Natural killer cell treated with Interleukin-12 subunit alpha and Interleukin-12 subunit beta and Interleukin-15 and Interleukin-18, amount 100 ng/mL, for 72 hours (primary cell): ENCODE measurements at places on chromosomes 12 and 14. TPM values are rescaled to one million over a fixed set of nuclear protein-coding genes. Genes with fewer than 3 reads are reported as not detected.

TBX3 gene
- not detected for total RNA-seq

ARL6IP4 gene
- 146 TPM for total RNA-seq

HELB gene
- total RNA-seq = 30.7 TPM

CACNB3 gene
- total RNA-seq = 10.7 TPM

CREBL2 gene
- total RNA-seq = 15.5 TPM

GRCh38 chr12:42255221-42255865, 17.3 kb upstream of the YAF2 start:
- no peaks in the 10 kb centered on the region for H3K36me3 ChIP-seq
- no peak overlapping the region for H3K27ac ChIP-seq
- peaks cover 5% of the 10 kb centered on the region for H3K27me3 ChIP-seq

DNA sequence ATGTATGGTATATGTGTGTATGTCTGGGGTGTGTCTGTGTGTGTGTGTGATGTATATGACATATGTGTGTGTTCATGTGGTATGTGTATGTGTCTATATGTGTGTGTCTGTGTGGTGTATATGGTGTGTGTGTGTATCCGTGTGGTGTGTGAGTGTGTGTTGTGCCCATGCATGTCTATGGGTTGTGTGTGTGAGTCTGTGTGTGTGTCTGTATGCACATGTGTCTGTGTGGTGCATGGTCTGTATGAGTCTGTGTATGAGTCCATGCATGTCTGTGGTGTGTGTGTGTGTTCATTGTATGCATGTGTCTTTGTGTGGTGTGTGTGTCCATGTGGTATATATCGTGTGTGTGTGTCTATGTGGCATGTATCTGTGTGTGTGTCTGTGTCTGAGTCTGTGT, 168.1 kb upstream of the GSC start:
- H3K36me3 ChIP-seq = no peaks in the 10 kb centered on the region
- no peak overlapping the region for H3K4me3 ChIP-seq

DNA sequence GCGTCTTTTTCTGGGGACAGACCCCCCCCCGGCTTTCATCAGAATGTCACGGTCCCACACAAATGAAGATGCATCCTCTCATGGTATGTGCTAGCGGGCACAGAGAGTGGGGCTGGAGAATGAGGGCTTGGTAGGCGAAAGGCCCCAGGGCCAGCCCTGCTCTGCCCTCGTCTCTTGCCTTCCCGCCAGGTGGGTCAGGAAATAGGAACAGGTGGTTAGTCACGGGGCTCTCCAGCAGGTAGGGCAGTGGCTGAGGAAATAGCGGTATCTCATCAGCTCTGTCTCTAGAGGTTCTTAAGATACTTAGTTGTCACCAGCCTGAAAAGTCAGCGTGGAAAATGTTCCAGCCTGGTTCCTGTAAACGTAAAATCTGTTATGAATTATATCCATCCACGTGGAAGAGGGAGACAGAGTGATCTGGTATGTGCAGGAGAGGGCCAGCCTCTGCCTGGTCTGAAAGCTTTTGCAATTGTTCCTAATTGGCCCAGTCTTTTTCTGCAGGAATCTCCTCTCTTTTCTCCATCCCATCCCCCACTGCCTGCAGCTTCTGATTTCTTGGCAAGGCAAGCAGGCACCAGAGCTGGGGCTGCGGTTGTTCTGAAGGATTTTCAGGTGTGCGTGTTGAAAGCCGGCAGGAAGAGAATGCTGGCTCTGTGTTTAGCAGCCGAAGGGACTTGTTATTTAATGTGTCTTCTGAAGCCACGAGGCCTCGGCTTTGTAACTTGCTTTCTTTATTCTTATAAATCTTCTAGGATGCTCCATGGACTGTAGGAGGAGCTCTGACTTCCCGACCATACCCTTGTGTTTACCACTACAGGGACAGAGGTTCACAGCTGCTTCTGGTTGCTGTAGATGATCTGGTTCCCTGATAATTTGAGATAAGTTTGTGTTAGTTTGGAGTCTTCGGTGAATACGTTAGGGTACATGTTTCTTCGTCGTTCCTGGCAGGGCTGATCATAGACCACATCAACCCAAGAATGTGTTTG, 131.1 kb downstream of the CACNA1C start:
- H3K27ac ChIP-seq = no peak overlapping the region
- H3K4me1 ChIP-seq = no peaks in the 10 kb centered on the region
- DNase-seq = no peak

DNA sequence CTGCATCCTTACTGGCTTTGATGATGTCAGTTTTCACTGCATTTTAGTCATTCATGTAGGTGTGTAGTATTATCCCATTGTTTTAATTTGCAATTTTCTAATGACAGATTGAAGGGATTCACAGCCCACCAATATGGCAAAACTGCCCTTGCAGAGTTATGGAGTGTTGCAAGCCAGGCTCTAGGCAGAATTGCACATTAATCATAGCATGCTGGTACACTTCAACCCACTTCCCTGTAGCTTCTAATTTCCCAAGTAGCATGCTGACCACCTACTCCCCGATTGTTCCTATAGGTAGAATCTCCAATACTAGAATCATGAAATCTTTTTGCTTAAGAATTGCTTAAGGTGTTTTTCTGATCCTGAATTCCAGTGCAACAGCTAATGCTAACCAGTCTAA, 5.2 kb upstream of the RNASE6 start:
- H3K36me3 ChIP-seq = no peaks in the 10 kb centered on the region
- H3K4me1 ChIP-seq = peaks cover 8% of the 10 kb centered on the region
- no peak overlapping the region for H3K4me3 ChIP-seq
- no peak for DNase-seq
- peaks cover 7% of the 10 kb centered on the region for H3K27me3 ChIP-seq

DNA sequence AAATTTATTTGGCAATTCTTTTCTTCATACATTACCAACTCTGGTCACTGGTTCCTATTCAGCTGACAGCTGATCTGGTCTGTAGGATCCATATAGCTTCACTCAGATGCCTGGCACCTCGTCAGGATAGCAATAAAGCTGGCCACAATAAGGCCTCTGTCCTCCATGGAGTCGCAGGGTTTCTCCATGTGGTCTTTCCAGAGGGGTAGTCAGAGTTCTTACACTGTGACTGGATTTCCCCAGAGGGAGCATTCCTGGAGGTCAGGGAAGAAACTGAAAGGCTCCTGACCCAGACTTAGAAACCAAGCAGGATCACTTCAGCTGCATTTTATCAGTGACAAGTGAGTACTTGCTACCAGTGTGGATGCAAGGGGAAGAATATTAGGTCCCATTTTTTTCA, 34.9 kb upstream of the SIX1 start:
- no peaks in the 10 kb centered on the region for H3K4me1 ChIP-seq
- peaks cover 6% of the 10 kb centered on the region for H3K27me3 ChIP-seq

GRCh38 chr14:33736299-33736825, 214.5 kb downstream of the EGLN3 start:
- no peak for DNase-seq
- H3K4me3 ChIP-seq = no peak overlapping the region
- no peaks in the 10 kb centered on the region for H3K27me3 ChIP-seq
- no peak overlapping the region for H3K27ac ChIP-seq
- H3K36me3 ChIP-seq = no peaks in the 10 kb centered on the region

DNA sequence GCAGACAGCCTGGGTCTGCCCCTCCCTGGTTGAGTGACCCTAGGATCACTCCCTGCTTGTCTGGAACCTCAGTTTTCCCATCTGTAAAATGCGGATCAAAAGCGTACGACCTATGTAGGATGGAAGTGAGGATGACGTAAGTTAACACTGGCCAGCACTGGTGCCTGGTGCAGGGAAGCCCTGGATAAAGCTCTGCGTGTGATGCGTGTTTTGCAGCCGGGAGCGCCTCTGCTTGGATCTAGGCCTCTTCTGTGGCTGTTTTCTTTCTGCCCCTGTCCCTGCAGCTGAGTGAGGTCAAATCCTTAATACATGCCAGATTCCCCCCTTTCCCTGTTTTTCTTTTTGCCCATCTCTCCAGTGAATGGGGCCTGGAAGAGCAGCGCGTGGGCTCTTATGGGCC, 201.5 kb downstream of the RBM19 start:
- peaks cover 35% of the 10 kb centered on the region for H3K27me3 ChIP-seq
- no peaks in the 10 kb centered on the region for H3K4me1 ChIP-seq
- no peak for DNase-seq
- H3K27ac ChIP-seq = no peak overlapping the region
- H3K36me3 ChIP-seq = no peaks in the 10 kb centered on the region

DNA sequence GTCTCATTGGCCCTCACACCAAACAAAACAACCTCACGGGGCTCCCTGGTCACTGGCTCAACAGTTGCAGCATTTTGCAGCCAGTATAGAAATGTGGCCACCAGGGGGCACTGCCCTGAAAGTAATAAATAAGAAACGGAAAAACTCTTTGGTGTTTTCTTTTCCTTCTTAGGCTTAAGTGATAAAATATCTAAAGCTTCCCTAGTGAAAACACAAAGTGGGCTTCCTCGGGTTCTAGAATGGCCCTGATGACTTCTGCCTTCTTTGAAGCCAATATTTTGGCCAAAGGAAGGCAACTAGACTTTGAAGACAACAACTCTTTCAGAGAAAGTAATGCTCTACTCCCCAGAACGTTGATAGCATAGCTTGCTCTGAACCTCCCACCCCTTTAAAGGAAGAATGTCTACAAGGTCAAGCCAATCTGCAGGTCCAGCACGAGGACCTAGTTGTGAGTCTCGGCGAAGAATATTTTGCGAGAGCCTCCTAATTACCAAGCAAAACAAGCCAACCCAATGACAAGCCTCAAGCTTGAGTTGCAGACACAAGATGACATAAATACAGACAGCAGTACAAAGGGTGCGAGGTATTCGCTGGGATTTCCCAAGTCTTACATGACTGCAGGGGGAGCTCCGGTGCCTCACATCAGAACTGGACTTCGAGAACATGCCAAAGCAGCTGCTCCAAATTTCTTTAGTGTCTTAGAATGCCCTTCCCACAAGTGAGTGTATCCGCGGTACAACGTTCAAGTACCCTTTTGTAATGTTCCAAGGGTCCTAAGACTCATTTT, 2.6 kb downstream of the ITPK1 start:
- H3K4me3 ChIP-seq = peak overlapping the region; percentile 90
- H3K27ac ChIP-seq = peak overlapping the region; percentile 72
- H3K4me1 ChIP-seq = peaks cover 33% of the 10 kb centered on the region
- no peaks in the 10 kb centered on the region for H3K36me3 ChIP-seq

DNA sequence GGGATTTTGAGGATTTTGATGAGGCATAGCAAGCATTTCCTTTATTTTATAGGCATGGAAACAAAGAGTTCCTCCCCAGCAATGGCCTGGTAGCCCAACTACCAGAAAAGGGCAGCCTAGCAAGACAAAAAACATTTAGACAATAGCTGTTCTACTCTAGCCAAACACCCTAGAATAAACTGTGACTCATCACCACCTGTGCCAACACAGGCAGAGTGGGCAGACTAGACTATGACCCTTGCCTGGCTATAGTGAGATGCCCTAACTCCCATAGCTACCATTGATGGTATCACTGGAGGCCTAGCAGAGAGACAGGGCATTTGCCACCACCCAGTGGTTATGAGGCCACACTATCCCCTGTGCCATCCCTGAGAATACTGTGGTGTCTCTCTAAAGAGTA, 15.5 kb upstream of the CCER1 start:
- DNase-seq = no peak
- H3K36me3 ChIP-seq = no peaks in the 10 kb centered on the region
- H3K4me3 ChIP-seq = no peak overlapping the region
- H3K27ac ChIP-seq = no peak overlapping the region

DNA sequence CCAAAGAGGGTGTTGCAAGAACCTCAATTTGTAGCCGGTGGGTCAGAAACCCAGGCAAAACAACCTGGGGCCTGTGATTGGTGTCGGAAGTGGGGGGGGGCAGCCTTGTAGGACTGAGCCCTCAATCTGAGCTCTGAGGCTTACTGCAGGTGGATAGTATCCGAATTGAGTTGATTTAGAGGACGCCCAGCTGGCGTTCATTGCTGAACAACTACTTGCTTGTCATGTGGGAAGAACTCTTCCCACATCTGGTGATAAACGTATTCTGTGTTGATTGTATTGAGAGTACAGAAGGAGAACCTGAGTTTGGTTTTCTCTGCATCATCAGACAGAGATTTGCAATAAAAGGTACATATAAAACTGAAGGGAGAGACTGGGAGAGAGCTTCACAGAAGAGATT, 5.1 kb downstream of the ANO6 start:
- DNase-seq = no peak
- no peaks in the 10 kb centered on the region for H3K27me3 ChIP-seq
- H3K4me3 ChIP-seq = no peak overlapping the region
- H3K4me1 ChIP-seq = peaks cover 52% of the 10 kb centered on the region
- H3K36me3 ChIP-seq = no peaks in the 10 kb centered on the region
- H3K27ac ChIP-seq = no peak overlapping the region

DNA sequence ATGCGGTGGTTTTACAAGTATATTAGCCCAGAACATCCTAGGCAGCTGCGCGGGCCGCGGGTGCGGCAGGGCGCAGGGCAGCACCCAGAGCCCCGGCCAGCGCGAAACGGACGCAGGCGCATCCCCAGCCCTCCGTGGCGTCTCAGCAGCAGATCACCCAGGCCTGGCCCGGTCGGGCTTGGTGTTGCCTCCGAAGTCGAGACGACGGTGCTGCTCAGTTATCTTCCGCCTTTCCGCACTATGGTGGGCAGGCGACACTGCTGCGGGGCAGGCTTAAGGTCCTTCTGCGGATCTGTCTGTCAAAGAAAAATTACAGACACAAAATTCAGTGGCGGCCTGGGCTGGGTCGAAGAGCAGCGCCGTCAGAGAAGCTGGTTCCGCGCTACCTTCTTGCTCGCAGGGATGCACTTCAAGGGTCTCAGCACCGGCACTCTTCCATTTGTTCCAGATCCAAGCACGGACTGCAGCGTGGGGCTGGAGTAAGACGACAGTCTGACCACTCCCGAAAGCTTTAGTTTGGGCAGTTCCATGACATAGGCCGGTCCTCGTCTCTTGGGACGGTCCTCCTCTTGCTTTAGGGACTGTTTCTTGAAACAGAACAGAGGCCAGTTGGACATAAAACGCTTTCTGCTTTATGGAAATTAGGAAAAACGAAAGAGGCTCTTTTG, 75.8 kb downstream of the MOK start:
- peaks cover 3% of the 10 kb centered on the region for H3K4me1 ChIP-seq
- H3K27ac ChIP-seq = no peak overlapping the region
- H3K36me3 ChIP-seq = no peaks in the 10 kb centered on the region
- no peak overlapping the region for H3K4me3 ChIP-seq
- no peak for DNase-seq

GRCh38 chr14:22466491-22466890, 122.5 kb downstream of the DAD1 start:
- H3K4me3 ChIP-seq = peak overlapping the region; percentile 41
- peaks cover 91% of the 10 kb centered on the region for H3K4me1 ChIP-seq
- peaks cover 27% of the 10 kb centered on the region for H3K36me3 ChIP-seq
- peak; percentile 69 for DNase-seq
- H3K27ac ChIP-seq = peak overlapping the region; percentile 95

DNA sequence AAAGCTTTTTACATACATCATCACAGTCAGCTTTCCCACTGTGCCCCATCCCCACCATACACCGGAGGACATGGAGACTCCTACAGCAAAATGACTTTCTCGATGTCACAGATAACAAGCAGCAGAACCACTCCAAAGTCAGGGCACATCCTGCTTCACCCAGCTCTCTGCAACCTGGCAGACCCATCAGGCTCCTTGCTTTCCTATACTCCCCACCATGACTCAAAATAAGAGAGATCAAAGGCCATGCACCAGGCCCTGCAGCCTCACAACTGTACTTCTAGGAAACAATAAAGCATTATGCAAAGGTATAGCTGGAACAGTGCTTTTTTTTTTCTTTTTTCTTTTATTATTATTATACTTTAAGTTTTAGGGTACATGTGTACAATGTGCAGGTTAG, 187.4 kb downstream of the DPF3 start:
- DNase-seq = no peak
- peaks cover 5% of the 10 kb centered on the region for H3K27me3 ChIP-seq
- no peaks in the 10 kb centered on the region for H3K36me3 ChIP-seq
- H3K27ac ChIP-seq = peak overlapping the region; percentile 51
- H3K4me1 ChIP-seq = peaks cover 6% of the 10 kb centered on the region
